ENCODE measurements at places on chromosomes 7 and 10. TPM values are rescaled to one million over a fixed set of nuclear protein-coding genes. Genes with fewer than 3 reads are reported as not detected.

Gene WBP1L
- 45.4 TPM for polyA plus RNA-seq

- DNase-seq: no peak
These were observed 11.5 kb downstream of the AKR1B1 start for GRCh38 chr7:134447383-134447782.

GRCh38 chr7:35036361-35037171, 719 bp downstream of the DPY19L1 start:
- peak; percentile 44 for DNase-seq

DNA sequence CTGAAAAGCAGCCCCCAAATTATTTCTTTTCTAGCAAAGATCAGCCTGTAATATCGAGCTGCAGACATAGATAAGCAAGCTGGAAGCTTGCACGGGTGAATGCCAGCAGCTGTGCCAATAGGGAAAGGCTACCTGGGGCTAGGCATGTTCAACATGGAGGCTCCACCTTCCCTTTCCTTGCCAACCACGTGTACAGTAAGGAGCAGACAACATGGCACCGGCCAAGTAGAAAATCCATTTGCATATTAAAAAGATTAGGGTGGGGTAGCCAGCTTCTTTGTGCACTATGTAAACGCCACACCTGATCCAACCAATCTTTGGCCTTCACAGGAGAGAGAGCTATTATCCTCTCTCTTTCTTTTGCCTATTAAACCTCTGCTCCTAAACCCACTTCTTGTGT, 56.7 kb upstream of the SEPHS1 start:
- DNase-seq: no peak

DNA sequence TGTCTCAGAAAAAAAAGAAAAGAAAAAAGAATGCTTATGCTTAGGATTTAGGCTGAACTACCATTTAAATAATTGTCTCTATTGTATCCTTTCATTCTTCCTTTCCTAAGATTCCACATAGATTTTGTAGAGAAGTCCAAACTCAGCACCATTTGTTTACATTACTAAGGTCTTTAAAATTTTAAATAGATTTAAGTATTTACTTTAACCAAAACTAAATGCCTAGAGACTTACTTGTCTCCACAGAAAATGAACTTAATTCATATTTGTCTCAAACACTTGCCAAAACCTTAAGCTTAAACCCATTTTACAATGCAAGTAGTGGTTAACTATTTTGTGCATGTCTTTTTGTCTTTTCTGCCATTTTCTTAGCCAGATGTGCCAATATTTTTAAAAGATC, 54.1 kb upstream of the ABI1 start:
- no peak for DNase-seq
